ENCODE measurements at places on chromosomes 3 and 15.

DNA sequence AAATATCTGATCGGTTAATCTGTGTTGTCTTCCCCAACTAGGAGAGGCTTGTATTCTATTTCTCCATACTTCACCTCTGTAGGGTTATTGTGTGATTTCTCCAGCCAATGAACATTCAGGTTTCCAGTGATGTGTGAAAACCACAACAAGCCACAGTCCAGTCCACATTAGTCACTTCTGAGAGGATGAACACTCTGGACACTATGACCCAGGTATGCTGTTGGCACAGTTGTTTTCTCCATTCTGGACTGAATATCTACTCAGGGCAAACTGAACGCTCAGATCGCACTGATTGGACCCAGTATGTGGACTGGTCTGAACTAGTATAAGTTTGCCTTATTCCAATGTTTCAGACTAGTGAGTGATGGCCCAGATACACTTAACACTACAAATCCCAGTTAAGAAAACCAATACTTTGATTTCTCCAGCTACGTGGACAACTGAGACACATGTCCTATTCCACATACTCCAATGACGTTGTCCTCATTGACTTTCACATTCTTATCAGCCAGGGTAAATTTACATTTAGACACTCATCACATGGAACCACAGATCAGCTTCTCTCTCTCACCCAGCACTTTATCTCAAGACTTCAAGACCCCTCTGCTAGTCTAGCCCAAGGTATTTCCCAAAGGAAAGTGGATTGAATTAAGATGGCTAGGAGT is 587.4 kb upstream of the SGO1 start:
- no peak for DNase-seq

DNA sequence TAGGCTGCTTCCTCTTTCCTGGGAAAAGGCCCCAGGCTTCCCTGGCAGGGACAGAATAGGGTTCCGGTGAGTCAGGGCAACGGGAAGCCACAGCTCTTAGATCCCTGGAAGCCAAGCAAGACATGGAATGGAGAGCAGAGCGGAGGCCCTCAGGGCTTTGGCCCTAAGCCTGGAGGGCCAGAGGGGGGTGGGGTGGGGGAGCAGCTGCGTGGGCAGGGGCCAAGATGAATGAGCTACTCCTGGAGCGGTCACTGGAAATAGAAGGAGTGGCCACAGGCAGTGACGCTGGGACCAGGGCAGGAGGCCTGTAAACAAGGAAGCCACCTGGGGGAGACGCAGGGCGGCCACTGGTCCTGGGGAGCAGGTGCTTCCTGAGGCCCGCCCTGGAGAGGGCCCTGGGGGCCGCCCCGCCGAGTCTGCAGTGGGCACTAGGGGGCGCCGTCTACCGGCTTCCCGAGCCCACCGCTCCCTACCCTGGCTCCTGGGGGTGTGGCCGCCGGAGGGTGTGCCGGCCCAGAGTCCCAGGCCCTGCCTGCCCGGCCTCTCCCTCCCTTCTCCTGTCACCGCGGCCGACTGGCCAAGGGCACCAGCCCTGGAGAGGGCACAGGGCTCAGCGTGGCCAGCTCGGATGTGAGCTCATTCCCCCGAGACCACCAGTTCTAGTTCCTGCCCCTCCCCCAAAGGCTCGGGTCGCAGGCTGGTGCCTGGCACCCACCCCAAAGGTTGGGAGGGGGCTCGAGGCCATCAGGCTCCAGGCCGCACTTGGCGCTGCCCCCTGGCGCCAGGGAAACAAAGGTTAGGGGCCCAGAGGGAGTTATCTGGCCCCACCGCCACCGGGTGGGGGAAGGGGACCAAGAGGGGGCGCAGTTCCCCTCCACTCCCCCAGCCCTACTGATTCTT is 12.1 kb downstream of the VPS18 start:
- DNase-seq = peak; percentile 95

- no peak for DNase-seq
These were observed 92.8 kb downstream of the EOMES start for GRCh38 chr3:27629366-27629765.

- no peak for DNase-seq
These were observed 50.7 kb upstream of the CCR2 start for GRCh38 chr3:46303240-46303639.

DNA sequence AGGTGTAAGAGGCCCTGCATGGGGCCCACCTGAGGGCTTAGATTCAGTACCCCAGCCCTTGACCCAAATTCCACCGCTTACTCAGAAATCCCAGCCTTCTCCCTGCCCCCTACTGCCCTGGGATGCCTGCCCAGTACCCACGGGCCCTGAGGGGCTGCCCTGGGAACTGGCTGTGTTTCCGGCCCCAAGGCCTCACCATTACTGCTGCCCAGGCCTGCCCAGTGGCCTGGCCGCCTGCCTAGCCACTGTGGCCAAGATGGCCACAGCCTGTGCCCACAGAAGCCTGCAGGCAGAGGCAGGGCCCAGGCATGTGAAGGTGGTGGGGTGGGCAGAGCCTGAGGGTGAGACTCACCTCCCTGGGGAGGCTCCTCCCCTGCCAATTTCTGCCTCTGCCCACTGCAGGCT is 6.1 kb upstream of the PRKCD start:
- DNase-seq = no peak

Data from glutamatergic neuron (in vitro differentiated cells).